Germinal center (tissue), 1 donor: ENCODE measurements at places on chromosomes 12 and 14.

GRCh38 chr12:66776974-66777373, 98.1 kb upstream of the GRIP1 start:
- no peak for DNase-seq

GRCh38 chr12:45279931-45280830, 64.3 kb downstream of the ANO6 start:
- no peak for DNase-seq

DNA sequence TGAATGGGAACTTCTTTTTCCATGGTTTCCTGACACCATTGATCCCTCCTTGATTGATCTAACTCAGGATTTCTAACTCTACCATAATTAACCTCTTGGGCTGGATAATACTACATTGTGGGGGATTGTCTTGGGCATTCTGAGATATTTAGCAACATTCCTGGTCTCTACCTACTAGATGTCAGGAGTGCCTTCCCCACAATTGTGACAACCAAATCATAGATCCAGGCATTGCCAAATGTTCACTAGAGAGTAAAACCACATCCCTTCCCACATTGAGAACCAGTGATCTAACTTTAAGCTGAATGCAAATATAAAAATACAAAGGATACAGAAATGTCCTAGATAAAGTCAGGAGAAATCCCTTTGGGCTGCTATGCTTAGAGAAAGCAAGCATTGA, 36.9 kb upstream of the CCDC198 start:
- DNase-seq: no peak

DNA sequence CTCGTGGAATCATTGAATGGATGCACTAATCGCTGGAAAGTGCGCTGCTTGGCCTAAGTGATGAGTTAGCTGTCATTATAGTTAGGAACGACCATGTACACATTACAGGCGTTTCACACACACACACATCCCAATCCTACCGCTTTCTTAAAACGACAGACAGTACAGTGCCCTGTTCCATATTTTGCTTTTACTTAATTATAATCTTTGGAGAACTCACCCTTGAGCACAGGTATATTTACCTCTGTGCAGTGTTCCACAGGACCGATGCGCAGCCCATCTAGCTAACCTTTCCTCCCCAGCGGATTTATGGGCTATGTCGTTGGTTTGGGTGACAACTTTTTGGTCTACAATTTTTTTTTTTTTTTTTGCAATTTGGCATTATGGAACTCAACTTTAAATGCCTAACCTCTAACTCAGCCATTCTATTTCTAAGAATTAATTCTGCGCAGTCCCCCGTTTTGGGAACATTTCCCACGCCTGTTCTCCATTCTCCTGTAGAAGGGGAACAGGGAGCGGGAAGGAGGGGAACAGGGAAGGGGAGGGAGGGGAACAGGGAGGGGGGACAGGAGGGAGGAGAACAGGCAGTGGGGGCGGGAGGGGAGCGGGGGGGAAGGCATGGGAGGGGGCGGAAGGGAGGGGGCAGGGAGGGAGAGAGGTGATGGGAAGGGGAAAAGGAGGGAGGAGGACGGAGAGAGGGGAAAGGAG, 663 bp upstream of the ULK1 start:
- DNase-seq: no peak

- no peak for DNase-seq
These were observed 5.5 kb upstream of the GPR68 start for GRCh38 chr14:91249841-91250616.

DNA sequence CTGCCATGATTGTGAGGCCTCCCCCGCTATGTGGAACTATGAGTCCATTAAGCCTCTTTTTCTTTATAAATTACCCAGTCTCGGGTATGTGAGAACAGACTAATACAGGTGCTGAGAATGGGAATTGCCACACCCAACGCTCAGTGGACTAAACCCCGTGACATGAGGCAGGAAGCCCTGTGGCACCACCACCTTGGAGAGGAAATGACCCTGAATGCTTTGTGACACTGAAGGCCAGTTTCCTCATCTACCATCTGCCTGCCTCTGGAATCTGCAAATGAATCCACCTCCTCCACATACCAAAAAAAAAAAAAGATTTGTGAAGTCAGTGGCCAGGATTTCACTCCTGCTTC, 41.6 kb downstream of the NT5DC3 start:
- DNase-seq: no peak

DNA sequence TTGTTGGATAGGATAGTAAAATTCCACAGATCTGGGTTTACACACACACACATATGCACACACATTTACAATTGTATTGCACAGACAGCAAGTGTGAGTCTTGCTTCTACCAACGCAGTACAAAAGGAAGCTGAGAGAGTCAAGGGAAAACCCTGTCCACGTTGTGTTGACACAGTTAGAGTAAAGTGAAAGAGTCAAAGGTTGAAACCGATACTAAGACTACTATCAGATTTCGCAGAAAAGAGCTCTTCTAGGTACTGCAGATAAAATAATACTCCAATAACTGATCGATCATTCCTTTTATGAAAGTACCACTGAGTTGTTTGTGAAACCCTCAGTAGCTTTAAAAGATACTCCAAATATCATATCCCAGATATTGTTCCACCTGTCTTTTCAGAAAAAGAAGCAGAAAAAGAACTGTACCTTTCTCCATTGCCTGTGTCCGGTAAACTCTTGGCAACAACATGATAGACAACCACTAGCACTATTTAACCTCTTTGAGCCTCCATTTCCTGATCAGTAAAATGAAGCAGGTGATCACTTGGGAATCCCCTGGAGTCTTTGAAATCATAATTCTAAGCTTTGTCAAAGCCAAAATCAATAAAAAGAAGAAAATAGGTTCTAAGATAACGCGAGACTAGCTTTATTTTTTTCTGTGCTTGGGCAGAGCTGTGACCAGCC, 224.6 kb upstream of the FOXN3 start:
- no peak for DNase-seq

GRCh38 chr14:90140956-90141316, 79.1 kb downstream of the KCNK13 start:
- DNase-seq: no peak

- DNase-seq: peak; percentile 72
These were observed 4.6 kb downstream of the MTRFR start for GRCh38 chr12:123237646-123238329.

DNA sequence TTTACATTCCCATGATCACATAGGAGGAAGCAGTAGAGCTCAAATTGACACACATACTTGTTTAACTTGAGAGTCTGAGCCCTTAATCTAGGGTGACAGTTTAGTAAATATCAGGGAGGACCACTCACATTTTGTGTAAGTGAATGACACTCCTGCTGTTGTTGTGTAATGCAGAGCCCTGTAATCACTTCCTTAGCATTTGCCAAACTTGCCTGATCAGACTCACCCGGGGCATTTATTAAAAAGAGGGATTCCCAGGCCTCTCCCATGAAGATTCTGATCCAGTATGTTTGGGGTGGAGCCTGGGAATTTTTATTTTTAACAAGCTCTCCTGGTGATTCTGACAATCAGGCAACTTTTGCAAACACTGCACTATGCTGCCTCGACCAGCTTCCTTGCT, 119.6 kb downstream of the NUAK1 start:
- DNase-seq: no peak

DNA sequence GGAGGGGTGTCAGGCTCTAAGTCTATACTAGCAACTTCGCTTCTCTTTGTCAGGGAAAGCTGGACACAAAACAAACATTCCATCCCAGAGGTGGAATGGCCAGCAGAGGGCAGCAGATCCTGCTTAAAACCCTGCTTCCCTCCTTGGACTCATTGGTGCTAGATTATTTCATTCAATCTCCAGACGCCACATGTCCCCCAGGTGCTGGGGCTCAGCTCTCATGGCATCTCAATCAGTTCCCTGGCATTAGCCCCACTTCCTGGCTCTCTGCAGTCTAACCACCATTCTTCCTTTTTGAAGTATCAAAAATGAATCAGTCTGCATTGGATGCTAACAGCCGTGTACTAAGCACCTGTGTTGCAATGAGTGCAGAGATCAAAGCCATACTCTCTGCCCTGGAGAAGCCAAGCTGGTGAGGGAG, 8.1 kb upstream of the PPP1R1A start:
- peak; percentile 43 for DNase-seq

GRCh38 chr14:43308421-43309110, 1198.5 kb downstream of the FSCB start:
- no peak for DNase-seq

DNA sequence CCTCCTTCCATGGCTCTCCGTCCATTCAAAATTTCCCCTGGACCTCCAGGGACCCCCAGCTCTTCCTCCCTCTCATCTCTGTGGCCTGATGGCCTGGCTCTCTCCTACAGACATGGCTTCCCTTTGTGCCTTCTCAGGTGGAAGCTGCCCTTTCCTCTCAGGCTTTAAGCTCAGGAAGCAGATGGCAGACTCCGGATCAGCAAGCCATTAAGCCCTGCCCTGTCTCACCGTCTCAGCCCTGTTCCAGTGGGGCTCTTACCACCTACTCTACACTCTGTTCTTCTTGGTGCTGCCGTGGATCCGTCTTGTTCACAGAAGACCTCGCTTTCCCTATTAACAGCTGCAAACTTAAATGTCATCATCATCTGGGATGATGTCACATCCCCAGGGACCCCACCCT, 33.1 kb downstream of the NPC2 start:
- no peak for DNase-seq

DNA sequence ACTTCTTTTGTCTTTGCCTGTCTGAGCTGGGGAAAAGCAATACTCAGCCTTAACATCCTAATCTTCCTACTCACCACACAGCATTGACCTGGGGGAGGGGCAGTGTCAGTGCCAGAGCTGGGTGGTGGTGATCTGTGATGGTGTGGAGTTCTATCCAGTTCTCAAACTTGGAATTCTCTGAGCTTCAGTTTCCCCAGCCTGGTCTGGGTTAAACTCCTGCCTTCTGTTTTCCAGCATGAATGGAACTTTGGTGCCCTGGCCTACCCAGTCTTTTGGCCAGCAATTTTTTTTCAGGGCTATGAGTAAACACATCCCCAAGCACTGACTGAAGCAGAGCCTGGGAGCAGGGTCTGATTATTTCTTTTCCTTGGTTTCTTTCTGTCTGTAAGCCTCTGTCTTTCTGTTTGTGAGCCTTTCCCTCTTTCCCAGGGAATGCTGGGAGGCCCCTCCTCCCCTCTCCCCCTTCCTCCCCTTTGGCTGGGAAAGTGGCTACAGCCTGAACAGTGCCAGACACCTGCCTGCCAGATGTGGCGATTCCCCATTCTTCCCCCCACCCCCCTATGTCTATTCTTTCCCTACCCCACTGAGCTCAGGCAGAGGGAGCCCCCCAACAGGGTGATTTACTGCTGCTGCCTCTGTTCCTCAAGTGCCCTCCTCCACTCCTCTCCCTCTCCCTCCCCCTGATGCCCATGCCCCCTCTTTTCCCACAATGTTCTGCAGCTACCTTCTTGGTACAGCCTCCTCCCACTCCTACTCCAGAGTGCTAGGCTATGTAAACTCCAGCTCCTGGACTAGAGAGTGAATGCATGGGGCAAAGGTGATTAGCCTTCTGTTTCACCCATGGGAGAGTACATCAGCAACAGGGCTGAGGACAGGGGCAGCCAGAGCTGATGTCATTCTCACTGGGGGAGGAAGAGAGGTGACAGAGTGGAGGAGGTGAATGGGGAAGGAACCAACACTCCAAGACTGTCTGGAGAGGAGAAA, 11.1 kb downstream of the GPR84 start:
- DNase-seq: no peak

GRCh38 chr14:80202888-80203562, 8.3 kb downstream of the DIO2 start:
- DNase-seq: peak; percentile 13

DNA sequence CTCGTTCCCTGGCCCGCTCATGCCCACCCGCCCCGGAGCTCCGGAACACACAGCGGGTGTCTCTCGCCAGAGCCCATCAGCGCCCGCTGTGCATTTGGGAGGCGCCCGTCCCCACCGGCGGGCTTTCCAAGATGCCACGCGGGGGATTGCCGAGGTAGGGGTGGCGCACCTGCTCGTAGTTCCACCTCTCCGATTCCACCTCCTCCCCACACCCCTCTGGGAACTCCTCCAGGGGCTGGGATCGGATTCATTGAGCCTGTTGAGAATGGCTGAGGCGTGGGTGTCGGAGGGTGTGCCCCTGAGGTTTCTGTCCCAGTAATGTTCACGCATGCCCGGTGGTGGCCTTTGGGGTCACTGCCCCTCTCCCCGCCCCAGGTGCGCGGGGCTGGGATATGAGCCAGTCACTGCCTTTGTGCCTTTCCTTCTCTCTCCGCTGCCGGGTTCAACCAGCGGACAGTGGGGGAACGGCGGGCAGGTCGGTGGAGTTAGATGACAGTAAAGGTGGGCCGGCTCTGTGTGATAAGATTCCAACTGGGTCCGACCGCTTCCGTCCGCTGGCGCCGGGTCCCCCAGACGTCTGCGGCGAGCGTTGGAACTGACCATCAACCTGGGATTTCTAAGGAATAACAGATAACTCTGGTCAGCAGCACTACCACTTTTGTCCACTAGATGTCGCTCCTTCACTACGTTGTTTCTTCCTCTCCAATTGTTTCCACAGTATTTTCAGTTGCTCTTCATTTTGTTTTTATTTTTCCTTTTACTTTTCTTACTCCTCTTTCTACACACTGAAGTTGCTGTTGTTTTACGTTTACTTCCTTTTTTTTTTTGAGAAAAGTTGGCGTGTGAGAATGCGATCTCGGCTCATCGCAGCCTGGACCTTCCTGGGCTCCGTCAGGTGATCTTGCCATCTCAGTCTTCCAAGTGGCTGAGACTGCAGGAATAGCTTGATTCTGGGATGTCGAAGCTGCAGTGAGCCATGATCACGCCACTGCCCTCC, 178.1 kb upstream of the ALG10B start:
- peak; percentile 37 for DNase-seq

- no peak for DNase-seq
These were observed 53.9 kb downstream of the KIF26A start for GRCh38 chr14:104192146-104192882.

GRCh38 chr12:2689879-2690278, 104.9 kb upstream of the FKBP4 start:
- DNase-seq: no peak

DNA sequence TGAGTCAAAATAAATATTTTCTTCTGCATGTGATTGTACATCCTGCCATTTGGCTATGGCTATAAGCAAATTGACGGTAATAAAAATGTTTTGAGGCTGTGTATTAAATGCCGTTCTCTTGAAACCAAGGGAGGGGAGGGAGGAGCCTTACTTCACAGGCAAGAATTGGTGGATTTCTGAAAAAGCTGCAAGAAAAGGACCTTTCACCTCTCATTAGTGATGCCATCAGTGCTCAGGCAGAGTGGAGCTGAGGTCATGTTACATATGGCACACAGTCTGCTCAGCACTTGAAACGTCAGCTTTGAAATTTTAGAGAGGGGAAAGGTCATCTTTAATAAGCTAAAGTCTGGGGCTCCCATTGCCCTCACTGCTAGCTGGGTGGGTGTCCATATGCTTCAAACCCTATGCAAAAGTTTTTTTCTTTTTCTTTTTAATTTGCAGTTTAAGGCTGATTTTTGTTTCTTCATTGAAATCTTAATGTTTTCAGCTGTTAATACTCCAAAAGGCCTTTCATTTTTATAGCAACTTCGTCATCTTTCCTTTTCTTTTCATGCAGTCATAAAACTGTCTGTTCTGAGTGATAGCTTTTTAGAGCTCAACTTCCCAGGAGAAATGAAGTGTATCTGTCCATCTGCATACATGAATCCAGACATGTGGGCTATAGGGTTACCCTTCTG, 9.8 kb upstream of the SIX1 start:
- no peak for DNase-seq
